Stimulated activated CD4-positive, alpha-beta T cell treated with anti-CD3 and anti-CD28 coated beads, Interleukin-4, amount 100 ng/mL, for 1 hour (primary cell): ENCODE measurements at places on chromosomes 5 and 9.

GRCh38 chr5:94744906-94745305 is 126.4 kb downstream of the SLF1 start:
- no peak for DNase-seq

DNA sequence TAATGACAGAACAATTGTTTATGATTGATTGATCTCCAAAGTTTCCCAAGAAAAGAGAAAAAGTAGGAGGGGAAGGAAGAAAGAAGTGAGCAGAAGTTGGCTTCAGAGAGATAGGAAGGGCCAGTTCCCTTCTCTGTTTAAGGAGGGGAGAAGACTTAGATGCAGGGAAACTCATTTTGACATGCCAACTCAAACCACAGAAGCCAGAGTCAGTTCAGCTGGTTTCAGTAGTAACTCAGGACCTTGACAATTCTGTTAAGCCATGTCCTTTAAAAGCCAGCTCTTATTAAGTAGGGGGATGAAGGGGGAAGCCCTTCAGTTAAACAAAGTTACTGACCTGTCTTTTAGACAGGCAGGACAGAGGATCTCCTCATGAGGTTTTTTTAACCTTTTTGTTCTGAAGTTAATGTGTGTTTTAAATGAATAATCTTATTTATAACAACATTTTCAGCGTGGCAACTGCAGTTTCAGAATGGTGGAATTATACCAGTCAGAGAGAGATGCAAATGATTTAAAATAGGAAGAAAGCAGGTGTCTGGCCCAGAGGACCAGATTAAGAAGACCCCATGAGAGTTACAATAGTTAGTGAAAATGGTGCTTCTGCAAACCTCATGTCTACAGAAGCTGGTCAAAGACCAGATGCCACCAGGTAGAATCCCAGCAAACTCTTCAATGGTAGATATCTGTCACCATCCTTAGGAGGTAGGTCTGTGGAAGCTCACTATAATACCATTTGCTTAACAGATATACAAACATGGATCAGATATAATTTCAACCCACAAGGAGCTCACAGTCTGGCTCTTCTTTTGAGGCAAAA is 29.3 kb upstream of the ABL1 start:
- DNase-seq, result no peak

- DNase-seq, result no peak
Observed at GRCh38 chr9:36250079-36250478, 8.2 kb downstream of the GNE start.

GRCh38 chr5:122077366-122078115 is 518 bp downstream of the LOX start:
- no peak for DNase-seq

DNA sequence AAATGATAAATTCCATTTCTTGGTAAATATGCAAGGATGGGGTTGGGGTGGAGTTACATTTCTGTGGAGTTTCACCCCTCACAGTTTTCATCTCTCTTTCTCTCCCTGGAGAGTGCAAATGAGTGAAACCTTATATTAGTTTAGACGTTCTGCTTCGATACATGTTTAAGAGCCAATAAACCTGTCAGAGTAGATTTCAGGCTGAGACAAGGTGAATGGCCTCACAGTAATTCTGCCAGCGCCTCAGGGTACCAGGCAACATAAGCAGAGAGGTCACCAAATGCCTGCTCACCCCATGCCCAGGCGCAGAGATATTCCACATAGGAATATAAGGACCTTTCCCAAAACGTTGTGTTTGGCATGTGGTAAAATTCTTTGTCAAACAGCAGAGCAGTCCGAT is 154.9 kb upstream of the VLDLR start:
- no peak for DNase-seq

- no peak for DNase-seq
Observed at GRCh38 chr9:33165263-33166151, 1.6 kb downstream of the B4GALT1 start.

DNA sequence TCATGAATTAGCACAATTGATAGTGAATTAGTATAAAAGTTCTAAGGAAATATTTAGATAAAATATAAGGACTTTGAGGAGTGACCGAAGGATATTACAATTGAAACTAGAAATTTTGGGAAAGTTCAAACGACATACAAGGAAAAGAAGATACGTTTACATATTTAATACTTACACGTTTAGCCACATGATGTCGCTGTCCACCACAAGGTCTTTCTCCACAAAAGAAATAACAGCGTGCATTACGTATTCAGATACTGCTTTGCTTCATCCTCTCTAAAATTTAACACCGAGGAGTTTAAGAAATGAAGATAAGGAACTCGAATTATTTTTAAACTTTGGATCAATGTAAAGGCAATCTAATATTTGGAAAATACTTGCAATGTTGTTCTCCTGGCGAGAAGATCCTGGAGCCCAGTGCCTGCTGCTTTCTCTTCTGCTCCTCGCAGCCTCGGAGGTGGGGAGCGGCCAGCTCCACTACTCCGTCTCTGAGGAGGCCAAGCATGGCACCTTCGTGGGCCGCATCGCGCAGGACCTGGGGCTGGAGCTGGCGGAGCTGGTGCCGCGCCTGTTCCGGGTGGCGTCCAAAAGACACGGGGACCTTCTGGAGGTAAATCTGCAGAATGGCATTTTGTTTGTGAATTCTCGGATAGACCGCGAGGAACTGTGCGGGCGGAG is at the start of gene PCDHA3:
Gene PCDHA3, plus strand, starts transcription at position 242 of the 678 bp plus-strand sequence.
- no peak for DNase-seq

- no peak for DNase-seq
Observed at GRCh38 chr9:19154135-19154612, 26.9 kb upstream of the PLIN2 start.

- DNase-seq, result peak; percentile 59
Observed at GRCh38 chr9:14993061-14993800, 83.0 kb upstream of the FREM1 start.

DNA sequence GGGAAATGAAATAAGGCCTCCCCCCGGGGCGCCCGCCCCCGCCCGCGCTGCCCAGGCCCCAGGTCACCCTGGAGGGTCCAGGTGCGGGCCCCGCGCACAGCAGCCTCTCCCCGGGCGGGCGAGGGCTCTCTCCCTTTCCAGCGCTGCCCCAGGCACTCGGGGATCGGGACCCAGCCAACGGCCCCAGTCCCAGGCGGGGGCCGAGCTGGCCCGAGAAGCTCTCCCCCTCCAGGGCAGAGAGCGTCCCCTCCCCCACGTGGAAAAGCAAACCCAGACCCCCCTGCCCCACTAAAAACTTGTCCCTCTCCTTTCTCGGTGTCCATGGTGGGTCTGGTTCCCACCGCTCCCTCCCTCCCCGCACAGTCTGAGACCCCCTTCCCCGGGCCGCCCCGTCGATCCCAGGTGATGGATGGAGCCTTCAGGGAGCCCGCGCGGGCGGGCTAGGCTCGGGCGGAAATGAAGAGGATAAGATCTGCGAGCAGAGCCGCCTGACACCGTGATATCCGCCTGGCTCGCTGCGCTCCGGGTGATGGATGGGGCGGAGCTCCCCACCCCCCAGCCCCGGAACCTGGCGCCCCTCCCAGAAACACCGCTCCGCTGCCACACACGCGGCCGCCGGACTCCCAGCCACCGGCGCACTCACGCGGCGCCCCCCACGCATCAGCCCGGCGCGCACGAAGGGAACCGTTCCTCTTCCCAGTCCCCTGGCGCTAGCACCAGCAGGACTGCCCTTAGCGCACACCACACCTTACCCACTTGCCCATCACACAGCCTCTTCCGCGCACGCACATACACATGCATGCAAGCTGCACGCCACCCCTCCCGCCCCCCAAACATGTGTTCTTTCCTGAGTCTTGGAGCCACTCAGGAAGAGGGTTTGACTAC is 81.7 kb upstream of the ZBTB43 start:
- peak; percentile 72 for DNase-seq

DNA sequence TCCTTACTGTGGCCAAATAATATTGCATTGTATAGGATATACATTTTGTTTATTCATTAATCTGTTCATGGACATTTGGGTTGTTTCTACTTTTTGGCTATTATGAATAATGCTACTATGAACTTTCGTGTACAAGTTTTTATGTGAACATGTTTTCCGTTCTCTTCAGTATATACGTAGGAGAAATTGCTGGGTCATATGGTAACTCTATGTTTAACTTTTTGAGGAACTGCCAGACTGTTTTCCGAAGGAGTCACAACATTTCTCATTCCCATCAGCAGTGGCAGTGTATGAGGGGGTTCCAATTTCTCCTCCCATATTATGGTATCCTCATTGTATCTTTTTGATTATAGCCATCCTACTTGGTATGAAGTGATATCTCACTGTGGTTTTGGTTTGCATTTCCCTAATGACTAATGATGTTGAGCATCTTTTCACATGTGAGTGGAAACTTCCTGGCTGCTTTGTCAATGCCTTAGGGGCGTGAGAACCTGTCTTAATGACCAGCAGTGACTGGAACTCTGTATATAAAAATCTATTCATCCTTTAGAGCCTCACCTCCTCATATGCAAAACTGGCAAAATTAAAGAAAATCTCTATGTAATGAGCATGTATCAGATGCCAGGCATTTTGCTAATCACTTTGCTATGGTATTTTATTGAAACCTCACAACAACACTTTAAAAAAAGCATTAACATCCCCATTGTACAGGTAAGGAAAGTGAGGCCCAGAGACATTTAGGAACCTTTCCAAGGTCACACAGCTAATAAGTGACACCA is 47.8 kb upstream of the TGFBR1 start:
- DNase-seq, result no peak

DNA sequence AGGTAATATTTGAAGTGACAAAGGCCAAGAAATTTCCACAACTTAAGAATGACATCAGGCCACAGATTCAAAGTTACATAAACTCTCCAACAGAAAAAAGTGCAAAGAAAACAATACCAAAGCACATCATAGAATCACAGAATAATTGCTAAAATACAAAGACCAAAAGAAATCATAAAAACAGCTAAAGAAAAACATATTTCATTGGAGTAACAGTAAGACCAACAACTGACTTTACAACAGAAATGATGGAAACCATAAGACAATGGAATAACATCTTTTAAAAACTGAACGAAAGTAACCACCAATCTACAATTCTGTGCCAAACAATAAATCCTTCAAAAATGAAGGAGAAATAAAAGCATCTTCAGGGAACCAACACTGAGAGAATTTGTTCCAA is 38.3 kb downstream of the ZDHHC21 start:
- no peak for DNase-seq

GRCh38 chr5:83331842-83332241 is 139.7 kb upstream of the VCAN start:
- no peak for DNase-seq

GRCh38 chr9:111900858-111901612 is 4.4 kb downstream of the UGCG start:
- no peak for DNase-seq

GRCh38 chr5:172583931-172584511 is 57.0 kb upstream of the NEURL1B start:
- DNase-seq, result no peak

DNA sequence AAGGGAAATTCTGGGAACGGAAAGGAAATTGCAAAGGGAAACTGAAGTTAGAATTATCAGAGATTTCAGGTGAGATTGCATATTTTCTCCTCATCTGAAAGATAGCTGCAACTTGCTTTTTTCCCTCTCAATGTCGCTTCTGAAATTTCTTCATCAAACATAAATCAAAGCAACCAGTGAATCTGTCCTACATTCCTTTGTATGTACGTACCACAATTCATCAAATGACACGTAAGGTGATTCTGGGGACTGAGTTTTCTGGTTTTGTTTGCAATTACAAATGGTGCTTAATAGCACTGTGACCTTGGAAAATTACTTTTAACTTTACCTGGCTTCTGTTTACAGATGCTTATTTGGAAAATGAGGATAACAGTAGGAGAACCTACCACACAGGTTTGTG is 21.9 kb upstream of the CNOT6 start:
- DNase-seq, result no peak

DNA sequence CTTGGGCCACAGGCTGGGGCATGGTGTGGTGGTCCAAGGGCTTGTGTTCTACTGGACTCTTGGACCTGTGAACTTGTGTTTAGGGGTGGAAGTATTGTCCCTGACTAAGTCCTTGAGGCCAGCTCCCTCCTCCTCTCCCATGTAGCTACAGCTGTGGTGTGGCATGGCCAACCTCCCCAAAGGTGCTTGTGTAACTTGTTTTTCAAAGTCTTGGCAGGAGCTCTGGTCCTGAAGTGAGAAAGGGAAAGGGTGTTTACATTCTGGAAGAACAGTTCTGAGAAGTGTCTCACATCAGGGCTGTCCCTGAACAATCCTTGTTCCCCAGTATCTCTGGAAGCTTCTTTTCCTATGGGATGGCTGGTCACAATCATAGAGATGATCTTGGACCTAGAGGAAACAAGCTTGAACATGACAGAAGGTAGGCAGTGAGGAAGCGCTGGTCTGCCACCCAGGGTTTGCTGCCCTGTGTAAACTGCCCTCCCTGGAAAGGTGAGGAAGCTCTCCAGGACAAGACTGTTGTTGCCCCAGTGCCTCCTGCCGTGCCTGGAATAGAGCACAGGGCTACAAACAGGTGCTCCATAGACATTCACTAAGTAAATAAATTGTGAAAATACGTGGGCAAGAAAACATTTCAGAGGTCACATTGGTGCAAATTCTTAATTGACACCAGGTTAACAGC is 64.6 kb upstream of the KLF9 start:
- DNase-seq, result no peak

GRCh38 chr9:94085062-94085639 is 887 bp downstream of the PTPDC1 start:
- DNase-seq, result no peak

GRCh38 chr9:131776473-131776872 is 36.6 kb upstream of the RAPGEF1 start:
- DNase-seq, result peak; percentile 10

- no peak for DNase-seq
Observed at GRCh38 chr5:174323878-174324281, 278.4 kb downstream of the NSG2 start.

- no peak for DNase-seq
Observed at GRCh38 chr9:32180597-32180996, 203.8 kb upstream of the ACO1 start.

DNA sequence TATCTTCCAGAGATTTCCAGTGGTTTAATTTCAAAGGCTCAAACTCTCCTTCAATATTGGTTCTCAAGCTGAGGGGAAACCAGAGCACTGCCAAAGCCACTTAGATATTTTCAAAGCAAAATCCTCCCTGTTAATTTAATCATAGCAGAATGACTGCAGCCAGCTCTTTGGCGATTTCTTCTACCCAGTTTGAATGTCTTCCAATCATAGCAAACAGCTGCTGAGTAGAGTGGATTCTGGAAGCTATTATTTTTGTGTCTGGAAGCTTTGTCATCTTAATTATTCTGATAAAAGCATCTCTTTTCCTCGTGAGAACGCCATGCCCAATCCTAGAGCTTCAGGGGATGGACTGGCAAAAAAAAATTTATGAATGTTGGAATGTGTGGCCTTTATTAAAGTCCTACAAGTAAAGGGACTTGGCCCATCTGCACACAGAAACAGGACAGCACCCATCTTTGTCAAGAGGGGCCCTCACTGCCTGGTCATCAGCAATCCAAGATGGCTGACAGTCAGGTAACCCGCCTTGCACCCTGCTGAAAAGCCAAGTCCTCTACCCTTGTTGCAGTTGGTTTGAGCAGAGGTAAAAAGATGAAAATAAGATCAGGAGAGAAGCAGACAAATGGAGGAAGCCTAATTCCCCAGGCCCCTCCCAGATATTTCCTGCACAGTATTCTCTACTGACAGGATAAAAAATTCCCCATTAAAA is 125.1 kb downstream of the SUSD1 start:
- DNase-seq, result no peak
